ENCODE measurements at places on chromosomes 1 and 21.
A peak's percentile ranks its signal among the peaks of the same experiment; 100 is the strongest.

GRCh38 chr1:3852711-3853485 is 4.1 kb downstream of the CEP104 start:
- ATAC-seq = no peak

GRCh38 chr1:3244927-3245315 is 175.9 kb downstream of the PRDM16 start:
- ATAC-seq = no peak

GRCh38 chr1:26991310-26992116 is 2.0 kb upstream of the TRNP1 start:
- no peak for ATAC-seq

DNA sequence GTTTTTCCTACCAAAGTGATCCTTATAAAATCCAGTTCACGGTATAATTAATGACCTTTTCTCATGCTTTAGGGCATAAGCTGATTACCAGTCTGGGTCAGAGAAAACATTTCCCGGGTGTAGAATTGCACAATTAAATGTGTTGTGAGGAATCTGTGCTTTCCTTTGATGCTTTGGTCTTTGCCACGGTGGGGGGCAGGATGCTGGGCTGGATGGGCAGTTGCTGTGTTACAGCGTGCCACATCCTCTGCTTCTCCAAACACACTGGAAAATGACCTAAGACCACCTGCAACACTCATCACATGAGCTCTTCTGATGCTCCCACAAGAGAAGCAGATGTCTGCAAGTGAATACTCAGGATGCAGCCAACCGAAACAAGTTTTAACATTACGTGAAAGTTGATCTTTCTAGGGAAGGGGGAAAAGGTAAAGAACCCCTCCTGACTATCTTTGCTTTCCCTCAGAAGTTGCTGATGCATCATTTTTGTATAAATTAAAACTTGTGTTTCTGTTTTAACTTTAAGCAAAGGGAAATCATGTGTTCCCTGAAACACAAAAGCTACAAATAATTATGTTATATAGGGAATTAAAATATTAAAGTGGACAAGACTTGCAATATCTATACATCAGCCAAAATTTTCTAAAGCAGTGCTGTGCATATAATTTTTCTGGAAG is 515.3 kb upstream of the NR5A2 start:
- ATAC-seq = peak; percentile 62

- ATAC-seq = no peak
These were observed 19.8 kb downstream of the SMIM12 start for GRCh38 chr1:34839526-34840305.
